Cardiac muscle cell (in vitro differentiated cells and primary cell): ENCODE measurements at places on chromosomes 16 and 17.

GRCh38 chr16:10983159-10983558 lies 38.8 kb downstream of the CLEC16A start:
- DNase-seq: no peak

DNA sequence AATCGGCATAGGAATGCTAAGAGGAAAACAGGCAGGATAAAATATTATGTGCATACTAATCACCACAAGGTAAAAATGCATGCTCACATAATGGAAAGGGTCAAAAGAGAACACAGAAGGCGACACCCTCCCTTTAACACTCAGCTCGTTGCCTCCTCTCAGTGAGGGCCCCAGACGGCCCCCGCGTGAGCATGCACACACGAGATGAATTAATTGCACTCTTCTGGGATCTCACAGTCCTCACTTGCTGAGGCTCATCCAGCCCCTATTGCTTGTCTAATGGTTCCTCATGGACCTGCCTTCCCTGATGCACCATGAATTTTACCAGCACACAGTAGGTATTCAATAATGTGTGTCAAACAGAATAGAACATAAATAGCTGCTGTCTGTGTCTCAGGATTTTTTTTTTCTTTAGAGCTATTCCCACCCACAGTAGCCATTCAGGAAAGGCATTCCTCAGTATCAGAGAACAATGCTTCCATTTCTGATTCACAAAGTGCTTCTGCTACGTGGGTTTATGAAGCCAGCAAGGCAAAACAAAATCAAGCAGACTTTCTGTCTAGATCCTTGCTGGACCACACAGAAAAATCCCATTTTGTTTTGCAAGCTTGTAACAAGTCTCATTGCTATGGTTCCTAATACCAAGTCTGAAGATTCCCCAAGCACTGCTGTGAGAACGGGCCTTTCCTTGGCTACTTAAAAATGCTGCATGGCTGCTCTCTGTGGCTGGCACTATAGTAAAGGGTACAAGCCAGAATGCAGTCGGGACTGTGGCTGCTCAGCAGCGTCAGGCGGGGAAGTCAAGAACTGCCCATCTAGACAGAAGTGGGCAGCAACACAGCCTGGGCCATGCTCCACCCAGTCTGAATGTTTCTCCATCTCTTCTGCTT lies 43.6 kb downstream of the TOM1L2 start:
- DNase-seq: peak; percentile 18

- peak; percentile 44 for DNase-seq
These were observed 4.9 kb downstream of the LASP1 start for GRCh38 chr17:38874505-38875400.

DNA sequence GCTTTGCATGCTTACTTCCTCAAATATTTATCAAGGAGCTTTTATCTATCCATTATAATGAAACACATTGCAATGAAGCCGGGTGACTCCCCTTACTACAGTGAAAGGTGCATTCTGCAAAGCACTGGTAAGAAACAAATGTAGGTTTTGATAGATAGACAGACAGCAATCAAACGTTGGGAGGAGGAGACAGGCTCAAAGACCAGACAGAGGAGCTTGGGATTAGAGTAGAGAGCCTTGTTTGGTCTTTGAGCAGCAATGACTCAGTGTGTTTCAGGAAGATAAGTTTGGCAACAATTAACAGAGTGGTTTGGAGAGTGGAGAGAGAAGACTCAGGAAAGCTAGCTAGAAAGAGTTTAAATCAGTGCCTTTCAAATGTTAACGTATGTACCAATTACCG lies 68.8 kb downstream of the ZNF18 start:
- no peak for DNase-seq

- no peak for DNase-seq
These were observed 151.3 kb downstream of the C16orf95 start for GRCh38 chr16:87165885-87166284.

DNA sequence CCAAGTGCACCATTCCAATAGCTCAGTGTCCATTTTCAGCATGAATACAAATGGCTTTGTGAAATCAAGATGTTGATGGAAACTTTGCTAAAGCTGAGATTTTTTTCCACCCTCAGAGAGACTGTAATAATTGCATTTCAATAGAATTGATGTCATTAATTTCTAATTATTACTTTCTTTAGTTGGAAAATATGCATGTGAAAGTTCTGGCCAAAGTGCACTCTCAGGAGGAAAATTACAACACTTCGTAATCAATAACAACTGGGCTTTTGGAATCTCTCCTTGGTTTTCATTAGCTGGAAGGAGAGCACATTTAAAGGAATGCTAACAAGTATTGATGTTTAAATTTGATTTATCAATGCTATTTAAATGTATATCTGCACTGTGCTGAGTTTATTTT lies 529.5 kb upstream of the CDH8 start:
- DNase-seq: no peak
